Common myeloid progenitor, CD34-positive (primary cell): ENCODE measurements at places on chromosomes 5 and 9.
A peak's percentile ranks its signal among the peaks of the same experiment; 100 is the strongest.

GRCh38 chr5:131593921-131594320 is 41.1 kb downstream of the RAPGEF6 start:
- DNase-seq, result no peak

DNA sequence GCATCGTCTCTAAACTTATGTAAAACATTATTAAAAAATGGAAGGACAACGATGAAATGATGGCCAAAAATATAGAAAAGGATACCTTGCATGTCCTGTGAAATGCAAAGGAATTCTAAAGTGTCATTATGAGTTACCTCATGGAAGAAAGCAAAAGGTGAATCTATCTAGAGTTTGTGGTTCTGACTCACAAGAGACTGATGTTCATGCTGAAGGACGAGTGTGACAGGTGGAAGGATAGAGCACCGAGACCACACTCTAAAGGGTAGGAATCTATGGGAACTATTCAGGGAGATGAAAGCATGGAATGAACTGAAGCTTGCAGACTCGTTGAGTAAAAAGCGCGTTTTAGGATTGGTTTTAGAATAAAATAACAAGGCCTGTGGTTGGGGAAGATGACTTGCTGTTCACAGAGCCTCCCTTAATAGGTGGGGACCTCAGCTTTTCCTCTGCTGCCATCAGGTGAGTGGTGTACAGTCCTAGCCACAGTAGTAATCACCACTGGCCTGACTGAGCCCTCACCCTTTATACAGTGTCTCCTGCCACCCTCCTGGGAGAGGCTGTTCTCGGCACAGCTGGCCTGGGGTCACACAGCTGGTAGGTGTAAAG is 11.2 kb downstream of the TENT4A start:
- no peak for DNase-seq

GRCh38 chr5:17860660-17861315 is 226.5 kb downstream of the TAF11L14 start:
- DNase-seq, result peak; percentile 53

- peak; percentile 69 for DNase-seq
Observed at GRCh38 chr5:74641735-74642542, 1.4 kb upstream of the ENC1 start.

DNA sequence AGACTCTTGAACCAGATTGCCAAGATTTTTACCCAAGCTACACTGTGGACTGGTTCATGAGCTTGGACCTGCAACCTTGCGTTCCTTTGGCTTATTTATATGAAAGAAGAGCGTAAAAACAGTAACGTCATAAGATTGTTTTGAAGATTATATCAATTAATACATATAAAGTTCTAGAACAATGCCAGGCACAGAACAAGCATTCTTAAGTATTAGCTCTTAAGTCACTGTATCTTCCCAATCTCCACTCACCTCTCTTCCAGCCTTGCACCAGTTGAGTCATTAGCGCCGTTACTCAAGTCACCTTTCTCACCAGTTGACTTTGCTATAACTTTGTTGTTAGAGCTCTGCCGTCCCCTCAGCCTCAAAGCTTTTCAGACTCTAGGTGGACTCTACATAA is 415.7 kb downstream of the PLK2 start:
- DNase-seq, result no peak

DNA sequence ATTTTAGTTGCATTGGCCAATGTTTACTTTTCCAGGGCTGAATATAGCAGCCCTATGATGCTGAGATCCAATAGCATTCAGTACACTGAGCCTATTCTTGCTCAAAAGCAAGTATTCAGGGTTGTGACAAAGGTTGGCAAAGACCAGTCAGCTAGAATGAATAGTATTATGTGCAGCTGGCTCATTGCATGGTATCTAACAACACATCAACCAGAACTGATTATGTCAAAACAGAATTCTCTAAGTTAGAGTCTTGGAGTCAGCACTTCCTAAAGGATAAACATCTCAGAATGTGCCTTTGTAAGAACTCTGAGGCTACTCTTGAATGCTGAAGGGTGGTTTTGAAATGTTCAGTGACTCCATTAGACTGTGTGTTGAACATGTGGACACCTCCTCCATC is 774.5 kb upstream of the RGMB start:
- DNase-seq, result no peak

DNA sequence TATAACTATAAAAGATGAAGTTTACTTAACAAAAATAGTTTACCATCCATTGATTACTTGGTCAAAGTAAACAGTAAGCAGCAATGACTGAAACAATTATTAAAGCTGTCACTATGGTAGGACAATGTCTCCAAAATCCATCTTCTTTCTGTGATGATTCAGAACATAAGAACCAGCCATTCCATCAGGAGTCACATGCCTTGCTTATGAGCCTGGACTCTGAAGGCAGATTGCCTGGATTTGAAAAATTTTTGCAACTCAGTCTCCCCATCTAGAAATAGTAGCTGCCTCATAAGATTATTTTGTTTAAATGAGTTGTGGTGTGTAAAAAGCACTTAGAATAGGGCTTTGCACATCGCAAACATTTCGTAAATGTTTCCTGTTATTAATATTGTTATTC is 136.2 kb downstream of the LIFR start:
- no peak for DNase-seq

DNA sequence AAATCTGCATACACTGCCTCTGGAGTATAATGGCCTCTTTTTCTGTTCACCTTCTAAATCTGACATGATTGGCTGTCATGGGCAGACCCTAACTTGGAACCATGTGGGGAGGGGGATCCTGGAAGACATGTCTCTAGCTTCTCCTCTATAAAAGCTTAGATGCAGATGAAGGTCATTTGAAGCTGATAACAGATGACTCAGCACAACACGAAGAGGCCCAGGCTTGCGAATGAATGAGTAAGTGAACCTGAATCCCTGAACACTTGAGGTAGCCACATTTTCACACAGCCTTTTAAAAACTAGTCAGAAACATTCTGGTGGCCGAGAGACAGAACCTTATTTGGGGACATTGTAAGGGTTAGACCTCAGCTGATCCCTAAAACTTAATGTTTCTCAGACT is 282.6 kb downstream of the ELAVL2 start:
- DNase-seq, result no peak

- DNase-seq, result no peak
Observed at GRCh38 chr9:75950998-75951397, 60.5 kb downstream of the PCSK5 start.
